WTC11 (cell line): ENCODE measurements at places on chromosomes 7 and 10.
A peak's percentile ranks its signal among the peaks of the same experiment; 100 is the strongest.

DNA sequence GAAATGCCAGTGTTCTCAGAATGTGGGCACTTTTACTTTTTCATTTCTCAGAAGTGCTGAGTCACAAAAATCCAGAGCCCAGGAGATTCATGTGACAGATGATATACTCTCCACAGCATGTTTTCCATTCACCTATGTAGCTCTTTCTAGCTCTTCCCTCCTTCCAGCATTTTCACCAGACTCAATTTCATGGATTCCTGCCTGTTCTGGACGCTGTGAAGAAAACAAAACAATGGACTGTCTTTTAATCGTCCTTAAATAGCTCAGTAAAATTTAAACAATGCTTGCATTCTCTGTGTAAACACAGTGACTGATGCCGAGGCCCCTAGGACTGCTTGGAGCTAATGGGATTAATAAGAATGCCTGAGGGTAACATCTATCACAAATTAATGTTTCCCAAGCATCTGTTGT is 25.5 kb downstream of the ZNF713 start:
- H3K27me3 ChIP-seq, result no peaks in the 10 kb centered on the region
- H3K4me1 ChIP-seq, result no peaks in the 10 kb centered on the region
- no peak for DNase-seq
- peak overlapping the region; percentile 79; the same call in 1 of the 2 replicates for H3K27ac ChIP-seq
- H3K4me3 ChIP-seq, result no peak overlapping the region

- H3K27ac ChIP-seq, result no peak overlapping the region
- H3K36me3 ChIP-seq, result no peaks in the 10 kb centered on the region
- H3K27me3 ChIP-seq, result no peaks in the 10 kb centered on the region
These were observed 51.7 kb downstream of the GRID1 start for GRCh38 chr10:86314616-86315548.

DNA sequence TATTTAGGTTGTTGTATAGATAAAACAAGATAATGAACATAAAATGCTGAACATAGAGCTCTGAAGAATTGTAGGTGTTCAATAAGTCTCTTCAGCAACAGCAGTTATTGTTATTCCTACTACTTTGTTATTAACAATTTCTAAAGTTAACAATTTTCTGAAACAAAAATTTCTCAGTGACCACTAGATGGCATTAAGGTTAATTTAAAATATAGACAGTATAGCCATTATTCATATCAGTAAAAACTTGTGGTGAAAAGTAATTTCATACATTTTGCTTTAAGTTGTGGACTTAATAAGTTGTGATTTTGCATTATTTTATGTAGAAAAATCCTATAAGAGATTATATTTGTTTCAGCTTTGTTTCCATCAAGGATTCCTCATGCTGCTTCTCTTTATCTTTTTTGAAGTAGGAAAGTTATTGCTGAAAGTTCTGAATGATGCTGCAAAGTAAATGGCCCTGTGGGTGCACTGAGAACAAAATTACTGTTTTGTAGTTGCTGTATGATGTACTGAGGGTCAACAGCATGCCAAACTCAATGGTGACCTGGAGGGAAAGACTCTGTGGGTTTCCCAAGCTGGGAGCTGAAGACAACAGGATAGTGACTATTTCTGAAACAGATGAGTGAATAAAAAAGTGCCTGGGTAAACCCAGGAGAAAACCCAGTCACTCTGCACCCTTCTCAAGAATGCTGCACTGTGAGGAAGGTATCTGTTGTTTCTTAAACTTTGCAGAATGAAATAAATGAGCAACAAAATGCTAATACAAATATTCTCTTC is 253.6 kb downstream of the KIF20B start:
- no peaks in the 10 kb centered on the region for H3K27me3 ChIP-seq
- H3K27ac ChIP-seq, result no peak overlapping the region
- no peaks in the 10 kb centered on the region for H3K4me1 ChIP-seq
- H3K4me3 ChIP-seq, result no peak overlapping the region
- H3K36me3 ChIP-seq, result no peaks in the 10 kb centered on the region

DNA sequence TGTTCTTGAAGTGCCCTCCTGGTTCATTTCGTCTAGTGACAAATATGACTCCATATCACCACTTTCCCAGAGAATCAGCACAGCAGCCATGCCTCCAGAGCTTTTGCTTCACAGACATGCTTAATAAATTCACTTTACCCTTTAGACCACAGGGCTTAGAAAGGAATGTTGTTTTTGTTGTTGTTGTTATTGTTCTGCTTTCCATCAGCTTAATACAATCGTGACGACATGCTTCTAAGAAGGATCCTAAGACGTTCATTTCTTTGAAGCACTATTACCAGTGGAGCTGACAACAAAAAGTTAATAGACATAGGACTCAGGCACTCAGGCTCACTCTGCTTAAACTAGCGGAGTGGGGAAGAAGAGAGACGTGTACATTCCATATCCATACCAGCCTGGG is 418.6 kb downstream of the KCNMA1 start:
- H3K27ac ChIP-seq, result no peak overlapping the region; the same call in 1 of the 2 replicates
- no peak overlapping the region for H3K4me3 ChIP-seq
- no peaks in the 10 kb centered on the region for H3K36me3 ChIP-seq
- peaks cover 7% of the 10 kb centered on the region; the same call in 1 of the 2 replicates for H3K4me1 ChIP-seq
- H3K27me3 ChIP-seq, result no peaks in the 10 kb centered on the region

DNA sequence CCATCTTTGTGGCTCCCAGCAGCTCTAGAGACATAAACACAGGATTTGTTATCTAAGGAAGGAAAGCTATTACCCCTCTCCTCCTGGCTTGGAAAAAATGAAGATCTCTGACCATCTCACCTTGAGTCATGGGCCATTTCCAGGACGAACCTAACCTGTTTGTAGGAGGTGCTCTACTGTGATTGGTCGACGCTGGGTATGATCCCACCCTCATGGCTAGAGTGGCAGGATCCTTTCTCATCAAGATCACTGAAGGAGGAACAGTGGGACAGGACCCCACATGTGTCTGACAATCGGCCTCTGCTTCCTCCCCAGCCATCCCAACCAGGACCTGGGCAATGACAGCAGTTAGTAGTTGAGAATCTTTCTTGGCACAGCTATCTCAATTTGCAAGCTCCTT is 144.1 kb downstream of the EMX2 start:
- H3K27ac ChIP-seq, result no peak overlapping the region
- 0 out of 2 replicates have a peak, but pooled peaks cover 3% of the 10 kb centered on the region for H3K4me1 ChIP-seq
- no peak overlapping the region for H3K4me3 ChIP-seq

GRCh38 chr7:4791738-4792536 is 16.5 kb downstream of the AP5Z1 start:
- peaks cover 5% of the 10 kb centered on the region for H3K4me1 ChIP-seq
- no peaks in the 10 kb centered on the region for H3K27me3 ChIP-seq
- DNase-seq, result peak; percentile 93
- H3K4me3 ChIP-seq, result peak overlapping the region; percentile 54
- no peak overlapping the region for H3K27ac ChIP-seq
